ENCODE measurements at places on chromosomes 13 and 19.

DNA sequence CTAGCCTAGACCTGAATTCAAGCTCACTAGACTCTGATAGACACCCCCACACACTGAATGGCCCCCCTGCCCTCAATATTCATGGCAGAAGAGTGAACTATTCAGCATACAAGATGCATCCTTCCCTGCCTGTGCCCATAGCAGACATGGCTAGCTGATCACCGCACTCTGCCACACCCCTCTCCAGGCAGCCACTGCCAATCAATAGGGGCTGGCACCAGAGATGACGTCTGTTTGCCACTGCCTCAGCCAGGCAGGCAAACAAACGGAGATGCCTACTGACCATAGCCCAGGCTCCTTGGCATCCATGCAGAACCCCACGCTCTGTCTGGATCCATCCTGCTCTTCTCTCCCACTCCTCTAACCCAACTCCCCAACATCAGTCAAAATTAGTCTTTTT lies 13.8 kb upstream of the NPAS1 start:
- peak; percentile 47 for DNase-seq

DNA sequence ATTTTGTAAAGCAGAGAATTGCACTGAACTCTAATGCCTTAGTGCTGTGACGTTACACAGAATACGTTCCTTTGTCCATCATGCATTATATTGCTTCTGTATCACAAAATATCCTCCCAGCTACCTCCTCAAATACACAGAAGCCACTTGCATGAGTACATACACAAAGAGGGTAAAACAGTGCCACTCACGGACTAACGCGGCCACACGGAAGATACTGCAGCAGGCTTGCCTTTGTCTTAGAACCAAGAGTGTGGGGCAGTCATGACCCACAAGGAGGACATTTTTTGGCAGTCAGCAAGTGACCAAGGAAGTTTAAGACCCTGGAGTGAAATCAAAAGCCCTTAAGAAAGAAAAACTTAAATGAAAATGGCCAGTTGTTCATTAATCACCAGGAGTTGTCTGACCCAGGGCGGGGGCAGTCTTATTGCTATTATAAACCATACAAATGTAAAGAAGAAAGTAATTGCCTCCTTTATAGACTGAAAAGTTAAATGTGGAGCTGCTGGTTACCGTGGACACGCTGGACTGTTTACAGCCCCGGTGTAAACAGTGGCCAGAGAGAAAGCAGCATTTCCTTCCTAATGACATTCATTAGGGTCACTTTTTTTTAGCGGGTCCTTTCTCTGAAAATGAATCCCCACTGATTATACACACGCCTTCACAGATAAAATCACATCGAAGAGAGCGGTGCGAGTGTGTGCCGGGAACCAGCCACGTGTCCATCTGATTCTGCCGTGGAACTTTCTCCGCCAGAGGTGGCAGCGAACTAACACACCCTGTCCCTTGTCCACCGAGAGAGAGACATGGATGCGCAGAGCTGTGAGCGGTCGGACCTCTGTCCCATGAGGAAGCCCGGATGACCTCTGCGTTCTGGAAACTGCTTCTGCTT lies 66.8 kb downstream of the SOX1 start:
- DNase-seq = no peak

DNA sequence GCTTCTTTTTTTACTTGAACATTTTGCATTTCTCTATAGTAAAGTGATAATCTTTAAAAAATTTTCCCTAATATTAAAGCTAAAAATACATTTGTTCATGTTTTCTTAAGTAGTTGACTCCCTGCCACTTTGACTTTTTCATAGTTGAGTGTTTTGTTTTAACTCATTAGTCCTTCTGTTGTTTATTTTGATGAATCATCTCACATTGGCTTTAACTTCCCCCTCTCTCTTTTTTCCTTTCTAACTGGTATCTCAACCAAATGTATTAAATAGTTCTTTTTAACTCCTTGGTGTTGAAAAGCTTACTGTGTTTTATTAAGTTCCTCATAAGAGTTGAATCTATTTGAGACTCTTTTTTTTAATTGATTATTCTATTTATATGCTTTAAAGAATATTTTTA lies 2.8 kb downstream of the TNFSF13B start:
- no peak for DNase-seq

DNA sequence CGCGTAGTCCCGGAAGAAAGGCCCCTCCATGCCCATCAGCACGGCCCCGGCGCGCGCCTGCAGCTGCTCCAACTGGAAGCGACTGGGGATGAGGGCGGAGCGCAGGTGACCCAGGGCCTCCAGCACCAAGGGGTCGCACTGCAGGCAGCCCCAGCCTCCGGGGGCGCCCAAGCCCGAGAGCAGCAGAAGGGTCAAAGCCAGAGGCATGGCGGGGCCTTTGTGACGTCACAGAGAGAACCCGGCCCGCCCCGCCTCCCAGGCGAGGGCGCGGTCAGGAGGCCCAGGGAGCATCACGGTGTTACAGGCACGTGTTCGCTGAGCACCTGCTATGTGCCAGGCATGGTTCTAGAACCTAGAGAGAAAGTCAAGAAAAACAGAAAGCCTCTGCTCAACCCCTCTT lies at the start of gene IZUMO2:
Gene IZUMO2, minus strand, starts transcription at position 294 of the 400 bp plus-strand sequence. Its CDS starts 87 bp downstream, at position 207.
- DNase-seq = no peak

DNA sequence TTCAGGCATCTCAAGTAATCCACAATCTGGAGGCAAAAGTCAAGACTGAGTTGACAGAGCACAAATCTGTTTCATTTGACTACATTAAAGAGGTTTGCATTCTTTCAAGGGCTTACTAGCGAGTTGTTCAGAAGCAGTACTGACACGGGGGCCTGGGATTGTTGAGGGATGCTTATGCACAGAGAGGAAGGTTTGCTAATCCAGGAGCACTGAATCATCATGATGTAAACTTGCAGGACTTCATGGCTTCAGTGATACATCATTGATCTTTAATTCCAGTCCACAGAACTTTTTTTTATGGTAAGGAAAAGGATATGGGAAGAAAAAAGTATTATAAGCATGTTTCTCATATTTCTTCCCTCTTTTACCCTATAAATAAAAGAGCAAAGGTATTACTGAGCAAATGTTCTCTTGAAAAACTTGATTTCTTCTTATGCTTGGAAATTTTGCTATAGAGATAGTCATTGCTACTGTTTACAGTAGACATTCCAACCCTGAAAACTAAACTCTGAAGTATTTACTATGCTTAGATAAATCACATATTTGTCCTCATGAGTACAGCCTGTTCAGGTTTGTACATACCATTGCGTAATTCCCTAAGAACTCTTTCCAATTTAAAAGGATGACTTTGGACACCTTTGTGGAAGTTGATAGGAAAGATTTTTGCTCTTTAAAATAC lies 65.8 kb upstream of the KPNA3 start:
- DNase-seq = no peak

- no peak for DNase-seq
Observed at GRCh38 chr19:1112268-1113029, 8.7 kb downstream of the GPX4 start.

GRCh38 chr19:13960863-13961784 lies 8.8 kb downstream of the DCAF15 start:
- DNase-seq = no peak

DNA sequence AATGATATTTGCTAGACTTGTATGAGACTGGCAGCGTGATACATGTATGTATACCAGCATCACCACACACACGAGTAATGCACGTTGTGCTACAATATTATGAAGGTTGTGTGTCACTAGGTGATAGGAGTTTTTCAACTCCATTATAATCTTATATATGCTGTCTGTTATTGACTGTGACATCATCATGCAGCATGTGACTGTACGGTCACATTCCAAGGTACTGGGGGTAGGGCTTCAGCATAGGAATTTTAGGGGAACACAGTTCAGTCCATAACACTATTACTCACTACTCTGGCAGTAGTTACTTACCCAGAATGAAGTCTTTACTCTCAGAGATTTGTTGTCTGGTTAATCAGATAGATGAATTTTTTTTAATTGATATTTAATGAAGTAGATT lies 91.1 kb downstream of the CDK8 start:
- no peak for DNase-seq

DNA sequence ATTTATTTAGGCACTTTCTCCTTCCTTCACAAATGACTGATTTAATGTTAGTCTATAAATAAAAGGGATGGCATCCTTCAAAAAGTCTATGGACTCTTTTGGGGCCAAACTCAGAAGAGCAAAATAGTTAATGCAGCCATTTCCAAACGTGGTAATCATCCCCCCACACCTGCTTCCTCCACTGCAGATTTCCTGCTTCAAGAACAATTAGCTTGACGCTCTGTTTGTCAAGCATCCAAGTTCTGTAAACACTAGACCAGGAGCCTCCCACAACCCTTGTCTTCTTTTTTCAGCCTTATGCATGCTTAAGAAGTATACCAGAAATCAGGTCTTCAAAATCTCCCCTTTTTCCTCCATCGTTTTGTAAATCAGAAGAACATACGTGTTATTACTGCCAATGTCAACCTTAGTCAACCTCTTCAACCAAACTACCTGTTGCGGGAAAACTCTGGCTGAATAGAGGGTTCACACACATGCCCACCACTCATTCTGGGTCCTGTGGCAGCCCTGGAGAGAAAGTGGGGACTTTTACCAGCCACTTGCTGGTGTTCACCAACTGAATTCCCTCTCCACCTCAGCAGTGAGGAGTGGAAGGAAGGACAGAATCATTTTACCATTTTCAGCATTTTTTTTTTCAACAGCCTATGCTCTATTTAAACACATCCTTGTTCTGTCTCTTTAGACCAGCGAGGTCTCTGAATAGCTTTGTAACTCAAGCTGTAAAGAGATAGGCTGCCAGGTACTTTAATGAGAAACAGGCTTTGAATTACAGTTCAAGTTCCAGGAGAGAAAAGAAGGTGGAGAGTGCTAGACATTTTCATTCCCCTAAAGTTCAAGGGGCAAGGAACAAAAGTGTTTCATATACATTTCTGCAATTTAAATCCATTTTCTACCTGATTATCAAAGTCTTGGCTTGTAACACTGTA lies 39.1 kb downstream of the EFNB2 start:
- peak; percentile 84 for DNase-seq
